ENCODE measurements at places on chromosomes 13 and 19.

DNA sequence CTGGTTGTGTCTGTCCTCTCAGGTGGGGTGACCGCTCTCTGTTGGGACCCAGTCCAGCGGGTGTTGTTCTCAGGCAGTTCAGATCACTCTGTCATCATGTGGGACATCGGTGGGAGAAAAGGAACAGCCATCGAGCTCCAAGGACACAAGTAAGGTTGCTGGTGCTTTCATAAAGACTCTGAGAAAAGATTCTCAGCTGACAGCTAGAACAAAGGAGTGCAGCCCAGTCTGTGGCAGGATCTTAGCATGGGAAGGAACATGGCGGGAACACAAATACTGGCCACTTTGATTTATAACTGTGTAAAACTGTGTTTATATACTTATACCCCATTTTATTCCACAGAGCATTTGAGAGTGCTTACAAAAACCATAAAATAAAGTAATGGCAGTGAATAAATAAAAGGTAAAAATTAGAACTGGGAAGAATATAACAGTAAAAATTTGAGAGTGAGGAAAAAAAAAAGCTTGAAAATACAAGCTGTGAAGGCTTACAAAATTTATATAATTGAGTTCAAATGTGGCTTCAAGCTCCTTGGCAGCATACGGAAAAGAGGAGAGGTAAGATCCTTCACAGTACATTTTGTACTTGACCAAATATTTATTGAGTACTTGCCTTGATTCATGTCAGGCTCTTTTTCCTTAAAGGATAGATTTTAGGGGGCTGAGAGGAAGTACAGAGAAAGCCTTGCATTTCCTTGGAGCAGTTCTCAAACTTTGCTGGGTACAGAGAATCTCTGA, 64.8 kb downstream of the DHRS12 start:
- no peak for DNase-seq

- no peak for DNase-seq
Observed at GRCh38 chr13:48167866-48168265, 65.1 kb upstream of the ITM2B start.

DNA sequence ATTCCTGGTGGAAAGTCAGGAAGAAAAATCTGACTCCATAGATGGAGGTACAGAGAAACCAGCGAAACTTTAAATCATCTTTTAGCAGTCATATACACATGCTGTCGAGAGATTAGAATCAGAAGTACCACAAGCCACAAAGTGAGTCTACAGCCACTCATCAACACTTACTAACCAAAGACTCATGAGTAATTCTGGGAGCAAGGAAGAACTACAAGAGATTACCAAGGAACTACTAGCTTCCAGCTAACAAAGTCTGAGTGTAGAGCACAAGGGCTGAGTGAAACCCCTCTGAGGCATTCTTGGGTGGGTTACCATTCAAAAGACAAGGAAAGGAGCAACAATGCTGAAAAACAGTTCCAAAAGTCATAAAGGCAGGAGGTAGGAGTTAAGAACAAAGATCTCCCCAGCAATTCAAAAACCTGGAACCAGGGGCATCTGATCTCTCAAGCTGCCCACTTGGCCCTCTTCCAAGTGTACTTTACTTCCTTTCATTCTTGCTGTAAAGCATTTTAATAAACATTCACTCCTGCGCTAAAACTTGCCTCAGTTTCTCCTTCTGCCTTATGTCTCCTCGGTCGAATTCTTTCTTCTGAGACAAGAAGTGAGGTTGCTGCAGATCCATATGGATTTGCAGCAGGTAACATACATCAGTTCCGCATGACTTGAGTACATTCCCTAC, 13.0 kb downstream of the RBM26 start:
- no peak for DNase-seq

- no peak for DNase-seq
Observed at GRCh38 chr13:41495044-41495443, 37.7 kb downstream of the RGCC start.

GRCh38 chr19:6011794-6012193, 33.9 kb upstream of the RANBP3 start:
- DNase-seq: no peak

DNA sequence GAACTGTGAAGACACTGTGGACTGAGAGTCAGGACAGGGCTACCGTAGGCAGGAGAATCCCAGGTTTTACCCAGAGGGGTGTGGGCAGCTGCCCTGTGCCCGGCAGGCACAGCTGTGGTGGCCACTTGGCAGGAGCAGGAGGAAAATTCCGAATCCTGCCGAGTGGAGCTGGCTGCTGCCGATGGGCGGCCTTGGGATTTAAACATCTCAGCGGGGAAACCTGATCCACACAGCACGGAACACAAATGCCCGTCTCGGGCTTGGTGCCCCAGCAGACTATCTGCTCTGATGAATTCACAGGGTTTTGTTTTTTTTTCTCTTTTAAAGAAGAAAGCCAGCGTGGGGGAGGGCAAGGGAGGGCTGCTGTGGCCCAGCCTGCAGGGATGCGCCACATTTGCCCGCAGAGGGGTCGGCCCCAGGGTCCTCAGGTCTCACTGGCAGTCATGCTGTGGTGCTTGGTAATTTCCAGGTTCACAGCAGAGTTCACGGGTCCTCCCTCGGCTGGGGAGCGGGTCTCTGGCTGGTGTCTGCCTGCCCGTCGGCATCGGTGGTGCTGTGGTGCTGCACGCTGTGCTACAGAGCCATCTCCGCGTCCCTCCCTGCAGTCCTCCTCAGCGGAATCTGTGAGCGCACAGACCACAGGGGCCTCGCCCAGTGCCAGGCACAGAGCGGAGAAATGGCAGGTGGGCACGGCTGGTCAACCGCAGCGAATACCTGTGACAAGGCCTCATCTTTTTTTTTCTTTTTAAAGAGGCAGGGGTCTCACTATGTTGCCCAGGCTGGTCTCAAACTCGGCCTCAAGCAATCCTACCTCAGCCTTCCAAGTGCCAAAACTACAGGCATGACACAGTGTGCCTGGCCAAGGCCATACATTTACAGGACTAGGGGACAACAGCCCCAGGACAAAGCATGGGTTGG, 28.1 kb downstream of the MPND start:
- DNase-seq: no peak

GRCh38 chr13:86870444-86870843, 800.7 kb upstream of the SLITRK5 start:
- DNase-seq: no peak

- peak; percentile 45 for DNase-seq
Observed at GRCh38 chr19:37251308-37252229, 33.6 kb downstream of the ZNF383 start.

DNA sequence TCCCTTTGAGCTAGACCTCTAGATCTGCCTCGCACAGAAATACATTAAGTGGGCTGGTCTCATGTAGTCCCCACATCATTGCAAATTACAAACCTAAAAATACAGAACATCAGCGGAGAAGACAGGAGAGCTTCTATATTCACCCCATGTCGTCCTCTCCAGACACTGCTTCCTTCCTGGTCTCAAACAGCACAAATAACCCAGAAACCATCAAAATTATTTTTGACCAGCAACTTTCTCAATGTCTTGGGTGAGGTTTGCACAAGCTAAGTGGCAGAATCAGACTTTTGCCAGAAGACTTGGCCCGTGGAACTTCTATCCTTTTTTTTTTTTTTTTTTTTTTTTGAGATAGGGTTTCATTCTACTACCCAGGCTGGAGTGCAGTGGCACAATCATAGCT, 28.2 kb downstream of the CLEC17A start:
- DNase-seq: no peak

- peak; percentile 84 for DNase-seq
Observed at GRCh38 chr19:46542428-46543230, 47.0 kb upstream of the PNMA8B start.

GRCh38 chr13:29906432-29907011, 56.1 kb upstream of the UBL3 start:
- DNase-seq: no peak

GRCh38 chr13:77737583-77738200, 40.2 kb downstream of the SLAIN1 start:
- DNase-seq: no peak

DNA sequence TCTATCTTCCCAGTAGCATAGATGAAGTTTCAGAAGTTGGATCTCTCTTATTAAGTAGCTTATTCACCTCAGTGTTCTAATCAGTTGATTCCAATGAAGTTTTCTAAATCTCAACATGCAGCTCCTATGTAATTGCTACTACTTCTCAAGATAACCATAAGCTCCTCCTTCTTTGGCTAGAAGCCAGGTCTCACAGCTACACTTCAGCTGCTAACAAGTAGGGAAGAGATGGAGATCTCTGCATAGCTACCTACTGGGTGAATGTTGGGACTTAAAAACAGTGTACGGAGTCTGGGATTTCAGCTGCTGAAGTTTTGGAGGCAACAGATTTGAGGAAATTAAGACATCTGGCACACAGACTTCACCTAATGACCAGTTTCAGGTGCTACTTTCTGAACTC, 661.0 kb downstream of the SLITRK1 start:
- DNase-seq: no peak

GRCh38 chr19:6062961-6063575, 47.2 kb downstream of the RFX2 start:
- DNase-seq: no peak

GRCh38 chr13:77536358-77536757, 852 bp downstream of the SCEL start:
- no peak for DNase-seq

- DNase-seq: no peak
Observed at GRCh38 chr19:19348266-19348665, 27.6 kb downstream of the MAU2 start.

DNA sequence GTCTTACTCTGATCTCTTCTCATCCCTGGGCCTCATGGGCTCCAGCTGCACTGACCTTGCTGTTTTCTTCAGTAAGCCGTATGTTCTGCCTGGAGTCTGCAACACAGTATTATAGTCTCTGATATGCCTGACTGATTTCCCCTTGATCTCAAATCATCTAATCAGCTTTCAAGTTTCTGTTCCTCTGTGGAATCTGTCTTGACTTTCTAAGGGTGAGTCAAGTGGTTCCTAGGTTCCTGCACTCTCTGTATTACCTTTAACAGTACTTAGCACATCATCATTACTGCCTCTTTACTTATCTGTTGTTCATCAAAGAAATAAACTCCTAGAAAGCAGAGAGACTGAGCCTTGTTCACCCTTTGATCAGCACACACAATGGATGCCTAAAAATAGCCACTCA, 350.7 kb downstream of the LMO7 start:
- DNase-seq: no peak

GRCh38 chr19:1057176-1057855, 9.7 kb upstream of the ARHGAP45 start:
- no peak for DNase-seq

DNA sequence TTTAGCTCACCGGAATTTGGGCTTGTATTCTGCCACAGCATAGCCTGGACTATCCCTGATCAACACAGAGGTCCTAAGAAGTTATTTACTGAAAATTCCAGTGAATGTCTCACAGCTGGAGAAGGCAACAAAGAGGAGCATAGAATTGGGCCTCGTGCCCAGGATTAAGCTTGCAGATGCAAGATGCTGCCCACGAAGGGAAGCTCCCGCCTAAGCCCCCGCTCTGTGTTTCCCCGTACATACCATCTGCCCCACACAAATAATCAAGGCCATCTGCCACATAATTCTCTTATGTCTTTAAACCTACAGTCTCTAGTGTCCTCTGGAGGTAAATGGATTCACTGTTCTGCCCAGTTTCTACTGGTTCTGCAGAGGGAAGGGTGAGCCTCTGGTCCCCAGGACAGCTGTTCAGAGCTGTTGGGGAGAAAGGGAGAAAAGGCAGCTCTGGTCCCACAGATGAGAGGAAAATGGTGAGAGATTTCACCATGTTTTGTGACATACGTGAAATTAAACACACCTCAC, 7.4 kb upstream of the TPP2 start:
- no peak for DNase-seq

DNA sequence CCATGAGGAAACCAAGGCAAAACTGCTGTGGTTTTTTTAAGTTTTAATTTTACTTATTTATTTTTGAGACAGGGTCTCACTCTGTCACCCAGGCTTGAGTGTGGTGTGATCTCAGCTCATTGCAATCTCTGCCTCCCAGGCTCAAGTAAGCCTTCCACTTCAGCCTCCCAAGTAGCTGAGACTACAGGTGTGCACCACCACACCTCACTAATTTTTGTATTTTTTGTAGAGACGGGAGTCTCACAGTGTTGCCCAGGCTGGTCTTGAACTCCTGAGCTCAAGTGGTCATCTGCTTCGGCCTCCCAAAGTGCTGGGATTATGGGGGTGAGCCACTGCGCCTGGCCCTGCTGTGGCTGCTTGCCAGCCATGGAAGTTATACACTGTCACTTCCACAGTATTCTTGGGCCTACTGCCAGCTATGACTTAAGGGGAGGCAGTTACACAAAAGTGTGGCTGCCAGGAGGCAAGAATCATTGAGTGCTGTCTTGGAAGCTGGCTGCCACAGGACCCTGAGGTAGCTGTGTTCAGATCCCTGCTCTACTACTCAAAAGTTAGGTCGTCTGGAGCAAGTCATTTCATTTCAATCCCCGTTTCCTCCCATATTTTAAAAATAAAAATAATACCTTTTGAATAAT, 12.7 kb downstream of the FARP1 start:
- no peak for DNase-seq

DNA sequence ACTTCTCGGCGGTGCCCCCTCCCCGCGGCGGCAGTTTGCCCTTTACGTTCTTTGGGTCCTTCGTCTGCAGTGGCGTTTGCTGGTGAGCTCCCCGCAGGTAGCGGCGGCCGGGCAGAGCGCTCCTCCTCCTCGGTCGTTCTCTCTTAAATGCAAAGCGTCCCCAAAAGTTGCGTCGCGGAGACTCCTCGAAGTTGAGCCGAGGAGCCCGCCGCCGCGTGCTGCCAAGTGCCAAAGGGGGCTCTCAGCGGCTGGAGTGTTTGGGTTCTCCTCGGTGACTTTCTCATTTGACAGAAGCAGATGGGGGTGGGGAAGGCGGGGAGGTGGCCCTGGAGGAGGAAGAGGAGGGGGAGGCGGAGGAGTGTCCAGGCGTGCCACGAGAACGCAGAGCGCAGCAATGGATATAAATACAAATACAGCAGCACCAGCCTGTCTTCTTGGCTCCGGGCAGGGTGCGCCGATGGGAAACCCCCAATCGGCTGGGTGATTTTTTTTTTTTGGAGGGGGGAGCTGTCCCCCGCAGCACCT, at the start of gene SOX21:
TSS of gene SOX21 (minus strand) at position 259 of the 525 bp plus-strand sequence. CDS start 496 bp downstream, outside the sequence.
- no peak for DNase-seq

DNA sequence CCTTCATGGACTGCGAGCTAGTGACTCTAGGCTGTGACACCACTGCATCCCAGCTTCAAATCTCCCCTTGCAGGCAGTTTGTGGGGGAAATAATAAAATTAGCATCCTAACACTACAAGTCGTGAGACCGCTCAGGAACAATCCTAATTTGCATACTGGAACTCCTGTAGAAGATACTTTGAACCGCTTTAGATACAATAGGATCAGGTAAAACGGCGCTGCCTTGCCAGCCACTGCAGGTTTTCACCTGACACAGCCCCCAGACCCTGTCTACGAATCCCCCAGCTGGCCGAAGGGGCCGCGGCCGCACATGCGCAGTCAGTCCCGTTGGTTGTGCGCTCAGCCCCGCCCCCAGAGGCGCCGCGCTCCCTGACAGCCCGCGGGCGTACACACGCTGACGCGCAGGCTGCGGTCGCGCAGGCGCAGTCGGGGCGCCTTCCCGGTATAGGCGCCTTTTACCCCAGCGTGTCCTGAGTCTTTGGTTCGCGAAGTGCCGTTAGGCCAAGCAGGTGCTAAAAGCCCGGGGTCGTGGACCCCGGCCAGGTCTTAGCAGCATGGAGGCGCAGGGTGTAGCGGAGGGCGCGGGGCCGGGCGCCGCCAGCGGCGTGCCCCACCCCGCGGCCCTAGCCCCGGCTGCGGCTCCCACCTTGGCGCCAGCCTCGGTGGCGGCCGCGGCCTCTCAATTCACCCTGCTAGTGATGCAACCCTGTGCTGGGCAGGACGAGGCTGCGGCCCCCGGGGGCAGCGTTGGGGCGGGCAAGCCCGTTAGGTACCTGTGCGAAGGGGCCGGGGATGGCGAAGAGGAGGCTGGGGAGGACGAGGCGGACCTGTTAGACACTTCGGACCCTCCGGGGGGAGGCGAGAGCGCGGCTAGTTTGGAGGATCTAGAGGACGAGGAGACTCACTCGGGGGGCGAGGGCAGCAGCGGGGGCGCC, at the start of gene RFXAP:
TSS of gene RFXAP (plus strand) at position 419 of the 935 bp plus-strand sequence. CDS start at position 555, 136 bp downstream.
- peak; percentile 94 for DNase-seq

Measured in activated naive CD8-positive, alpha-beta T cell treated with anti-CD3 and anti-CD28 coated beads, Interleukin-2, amount 50 U/mL, for 24 hours (primary cell).